Suprapubic skin (tissue), 4 donors: ENCODE measurements at places on chromosomes 4 and X. TPM values are rescaled to one million over a fixed set of nuclear protein-coding genes. Genes with fewer than 3 reads are reported as not detected.

Gene PPP1R2C
- not detected for total RNA-seq

Gene FREM3
- not detected for total RNA-seq

Gene PABPC4L
- 0.31 TPM for total RNA-seq

Gene PPP2R2C
- total RNA-seq, result 42.5 TPM

Gene DCAF12L2
- total RNA-seq, result not detected

Gene SHROOM4
- total RNA-seq, result 5.9 TPM

Gene TIMM17B
- total RNA-seq, result 40.8 TPM

Gene TRIM75
- not detected for total RNA-seq

Gene NDUFC1
- 78.2 TPM for total RNA-seq

Gene XAGE1B
- not detected for total RNA-seq

Gene CFAP99
- not detected for total RNA-seq

Gene MAGEB2
- not detected for total RNA-seq
